ENCODE measurements at places on chromosomes 5 and 9.
A peak's percentile ranks its signal among the peaks of the same experiment; 100 is the strongest.

- H3K36me3 ChIP-seq, result no peaks in the 10 kb centered on the region
- no peaks in the 10 kb centered on the region for H3K4me1 ChIP-seq
- no peak overlapping the region for H3K27ac ChIP-seq
- no peak overlapping the region for H3K4me3 ChIP-seq
- no peak for DNase-seq
Observed at GRCh38 chr5:140217299-140218026, 42.5 kb downstream of the CYSTM1 start.

DNA sequence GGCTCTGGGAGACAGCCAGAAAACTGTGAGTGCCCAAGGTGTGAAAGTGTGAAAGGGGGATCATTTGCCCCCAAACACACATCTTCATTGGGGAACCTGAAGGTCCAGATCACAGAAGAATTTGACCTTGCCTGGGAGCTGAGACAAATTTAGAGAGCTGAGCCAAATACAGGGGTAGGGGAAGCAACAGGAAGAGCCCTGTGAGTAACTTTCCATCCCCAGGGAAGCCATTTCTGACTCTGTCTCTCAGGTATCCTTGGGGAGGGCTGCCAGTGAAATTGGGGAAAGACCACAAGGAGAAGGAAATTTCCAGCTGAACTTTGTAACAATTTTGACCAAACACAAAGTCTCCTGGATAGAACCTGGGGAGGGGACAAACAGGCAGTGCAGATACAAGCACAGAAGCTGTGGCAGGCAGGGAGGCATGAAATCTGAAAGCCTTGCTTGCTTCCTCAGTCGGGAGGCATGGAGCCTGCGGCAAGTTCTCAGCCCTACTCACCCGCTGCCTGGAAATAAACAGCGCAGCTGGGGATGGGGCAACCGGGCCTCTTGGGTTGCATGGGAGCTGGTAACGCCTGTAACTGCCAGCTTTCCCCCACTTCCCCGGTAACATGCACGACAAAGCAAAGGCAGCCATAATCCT lies 31.5 kb upstream of the ZCCHC9 start:
- DNase-seq, result no peak
- peaks cover 4% of the 10 kb centered on the region for H3K4me1 ChIP-seq
- no peak overlapping the region for H3K4me3 ChIP-seq
- H3K27ac ChIP-seq, result no peak overlapping the region

DNA sequence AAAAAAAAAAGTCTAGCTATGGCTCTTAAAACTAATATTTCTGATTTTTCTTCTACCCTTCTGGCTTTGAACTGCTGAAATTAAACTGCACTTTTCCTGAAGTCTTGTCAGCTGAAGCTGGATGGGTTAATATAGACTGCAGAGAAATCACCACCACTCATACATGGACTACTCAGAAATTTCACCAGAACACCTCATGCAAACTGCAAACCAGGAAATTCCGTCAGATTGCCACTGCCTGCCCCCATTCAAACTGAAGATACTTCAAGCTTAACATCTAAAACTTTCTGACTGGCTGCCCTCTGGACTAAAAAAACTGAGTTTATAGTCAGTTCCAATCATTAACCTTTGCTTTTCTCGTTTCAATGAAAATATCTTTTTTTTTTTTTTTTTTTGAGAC lies 11.6 kb upstream of the ANXA2R start:
- no peak overlapping the region for H3K27ac ChIP-seq
- peaks cover 6% of the 10 kb centered on the region for H3K36me3 ChIP-seq
- DNase-seq, result no peak

DNA sequence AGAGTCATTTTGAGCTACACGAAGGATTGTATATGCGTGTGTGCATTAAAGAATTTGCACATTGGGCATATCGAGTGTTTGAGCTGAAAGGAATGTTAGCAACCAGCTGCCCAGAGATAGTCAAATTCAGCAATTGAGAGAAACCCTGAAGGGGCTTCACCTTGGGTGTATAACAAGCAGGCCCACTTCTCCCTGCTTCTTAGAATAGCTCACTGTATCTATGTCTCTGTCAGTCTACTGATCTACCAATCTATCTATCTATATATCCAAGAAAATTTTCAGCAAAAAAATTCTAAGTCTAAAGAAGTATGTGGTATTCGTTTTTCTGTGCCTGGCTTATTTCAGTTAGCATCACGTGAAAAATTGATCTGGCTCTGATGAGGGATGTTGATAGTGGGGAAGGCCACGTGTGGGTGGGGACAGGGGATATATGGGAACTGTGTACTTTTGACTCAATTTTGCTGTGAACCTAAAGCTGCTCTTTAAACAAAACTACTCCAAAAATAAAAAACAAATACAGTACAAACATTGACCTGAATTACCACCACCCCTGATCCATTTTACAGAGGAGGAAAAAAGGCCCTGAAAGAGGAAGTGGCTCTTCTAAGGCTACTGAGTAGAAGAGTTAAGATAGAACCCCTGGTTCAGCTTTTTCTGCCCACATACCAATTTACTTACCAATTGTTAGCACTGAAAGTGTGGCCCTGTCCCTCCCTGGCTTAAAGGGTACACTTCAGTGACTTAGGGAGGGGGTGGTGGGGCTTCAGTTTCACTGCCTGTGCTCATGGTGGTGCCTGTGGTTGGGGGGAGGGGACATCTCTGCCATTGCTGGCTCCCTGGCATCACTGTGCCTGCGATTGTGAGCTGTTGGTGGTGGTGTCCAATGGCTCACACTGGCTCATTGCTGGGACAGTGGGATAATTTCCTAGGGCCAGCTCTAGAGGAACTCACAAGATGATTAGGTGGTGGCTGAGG lies 141.8 kb downstream of the DOCK2 start:
- no peak overlapping the region for H3K27ac ChIP-seq
- H3K27me3 ChIP-seq, result no peaks in the 10 kb centered on the region
- peaks cover 19% of the 10 kb centered on the region for H3K36me3 ChIP-seq
- DNase-seq, result peak; percentile 44

GRCh38 chr5:142287096-142287972 lies 37.5 kb downstream of the SPRY4 start:
- no peaks in the 10 kb centered on the region for H3K36me3 ChIP-seq
- no peak for DNase-seq
- H3K27ac ChIP-seq, result no peak overlapping the region
- H3K4me1 ChIP-seq, result peaks cover 5% of the 10 kb centered on the region
- H3K27me3 ChIP-seq, result no peaks in the 10 kb centered on the region

- DNase-seq, result no peak
- H3K4me3 ChIP-seq, result no peak overlapping the region
- no peaks in the 10 kb centered on the region for H3K36me3 ChIP-seq
- no peak overlapping the region for H3K27ac ChIP-seq
- no peaks in the 10 kb centered on the region for H3K4me1 ChIP-seq
Observed at GRCh38 chr5:172403817-172404216, 50.5 kb downstream of the SH3PXD2B start.

Measured in B cell (primary cell).